Stimulated activated CD8-positive, alpha-beta memory T cell treated with anti-CD3 and anti-CD28 coated beads, Interleukin-7, amount 100 ng/mL, for 1 hour (primary cell): ENCODE measurements at places on chromosomes 1 and 21.

- DNase-seq = no peak
Measured at GRCh38 chr1:228368801-228369607, 37.6 kb downstream of the TRIM11 start.

DNA sequence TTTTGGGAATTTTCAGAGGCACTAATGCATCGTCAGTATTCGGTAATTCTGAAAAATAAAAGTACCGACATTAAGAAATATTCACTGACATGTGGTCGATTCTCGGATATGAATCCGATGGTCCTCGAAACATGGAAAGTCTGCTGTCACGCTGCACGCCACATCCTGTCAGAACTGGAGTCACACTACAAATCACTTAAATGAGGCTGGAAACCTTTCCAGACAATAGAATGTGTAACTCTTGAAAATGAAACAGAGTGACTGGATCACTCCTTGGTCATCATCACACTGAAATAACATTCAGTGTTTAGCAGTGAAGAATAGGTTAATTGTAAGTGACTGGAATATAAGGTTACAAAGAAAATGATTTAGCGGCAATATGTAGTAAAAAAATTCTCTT lies 620.1 kb upstream of the ADAMTS5 start:
- DNase-seq = no peak

GRCh38 chr1:66533804-66534740 lies at the start of gene SGIP1:
Gene SGIP1, plus strand, starts transcription at chr1:66534153. Its CDS starts 206 bp downstream, at chr1:66534359.
- no peak for DNase-seq

DNA sequence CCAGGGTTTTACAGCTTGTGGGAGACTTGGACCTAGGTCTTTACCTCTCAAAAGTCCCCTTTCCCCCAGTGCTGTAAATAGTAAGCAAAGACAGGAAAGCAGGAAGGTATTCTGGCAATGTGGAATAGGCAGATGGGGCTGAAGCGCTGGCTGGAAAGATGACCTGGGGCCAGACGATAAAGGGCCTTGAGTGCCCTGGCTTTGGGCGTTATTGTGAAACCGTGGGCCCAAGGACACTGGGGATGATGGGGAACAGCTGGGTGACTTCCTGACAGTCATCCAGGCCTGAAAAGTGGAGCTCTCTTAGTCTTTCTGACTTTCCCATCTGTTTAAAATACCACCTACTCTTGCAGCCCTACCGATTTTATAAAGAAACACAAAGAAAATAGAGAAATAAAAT lies 16.3 kb downstream of the URB2 start:
- DNase-seq = no peak

DNA sequence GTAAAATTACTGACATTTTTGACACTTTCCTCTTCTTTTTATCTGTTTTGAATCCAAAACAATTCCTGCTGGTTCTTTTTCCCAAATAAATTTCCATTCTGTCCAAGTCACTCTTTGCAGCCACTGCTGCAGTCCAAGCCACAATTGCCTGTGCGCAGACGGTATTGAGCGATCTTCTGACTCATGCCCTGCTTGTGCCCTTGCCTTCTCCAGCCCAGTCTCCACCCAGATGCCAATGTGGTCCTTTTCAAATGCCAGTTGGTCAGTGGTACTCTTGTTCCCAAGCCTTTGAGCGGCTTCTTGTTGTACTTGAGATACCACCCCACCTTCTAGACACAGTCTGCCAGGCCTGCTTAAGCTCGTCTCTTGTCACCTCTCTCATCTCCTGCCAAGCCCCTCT lies 78.9 kb downstream of the CAMTA1 start:
- no peak for DNase-seq

- DNase-seq = no peak
Measured at GRCh38 chr21:42654913-42655795, 1.7 kb downstream of the PDE9A start.

GRCh38 chr1:245475126-245475525 lies 320.3 kb downstream of the KIF26B start:
- DNase-seq = no peak

DNA sequence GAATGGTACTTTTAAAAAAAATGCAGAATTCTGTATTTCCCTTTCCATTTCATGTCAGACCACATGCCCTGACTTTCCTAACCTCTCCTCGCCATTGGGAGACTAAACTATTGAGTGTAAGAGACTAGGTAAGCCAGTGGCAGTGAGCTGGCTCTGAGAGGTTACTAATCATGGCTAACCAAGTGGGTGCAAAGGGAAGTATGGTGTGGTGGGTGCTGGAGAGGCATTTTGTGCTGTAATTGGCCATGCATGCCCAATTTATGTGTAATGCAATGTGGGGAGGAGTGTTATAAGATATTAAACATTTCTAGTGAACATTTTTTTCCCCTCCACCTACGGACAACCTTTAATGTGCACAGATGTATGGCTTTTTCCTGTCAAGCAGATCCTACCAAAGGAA lies 190.1 kb downstream of the LMO4 start:
- DNase-seq = no peak

- no peak for DNase-seq
Measured at GRCh38 chr1:89287181-89288050, 14.8 kb upstream of the GBP5 start.

DNA sequence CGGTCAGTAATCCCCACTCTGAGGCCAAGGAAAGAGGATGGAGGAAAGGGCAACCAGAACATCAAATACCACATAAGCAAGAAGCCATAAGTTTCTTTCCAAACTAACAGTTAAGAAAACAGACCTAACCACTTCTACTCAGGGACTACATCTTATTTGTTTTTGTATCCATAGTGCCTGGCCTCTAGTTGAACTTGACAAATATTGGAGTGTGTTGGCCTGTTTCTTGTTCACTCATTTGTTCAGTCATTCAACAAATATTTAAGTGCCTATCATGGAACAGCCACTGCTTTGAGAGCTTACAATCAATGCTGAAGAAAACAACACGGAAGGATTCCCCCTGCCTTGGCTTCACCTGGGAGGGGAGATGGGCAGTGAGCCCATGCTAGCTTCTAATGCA lies 69.7 kb downstream of the ST6GALNAC3 start:
- no peak for DNase-seq

DNA sequence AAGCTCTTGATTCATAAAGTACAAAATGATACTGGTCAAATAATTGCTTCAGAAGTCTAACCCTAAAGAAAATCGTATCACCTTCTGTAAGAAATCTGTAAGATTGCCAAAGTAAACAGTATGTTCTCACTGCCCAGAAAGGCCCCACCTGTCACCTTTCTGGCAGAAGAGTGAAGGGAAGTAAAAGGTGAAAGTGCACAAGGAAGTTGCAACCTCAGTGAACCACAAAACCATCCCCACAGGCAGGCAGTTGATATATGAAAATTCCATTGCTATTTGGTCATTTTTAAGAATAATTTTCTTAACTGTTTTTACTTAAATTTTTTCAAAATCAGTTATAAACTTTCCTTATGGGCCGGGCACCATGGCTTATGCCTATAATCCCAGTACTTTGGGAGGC lies 48.5 kb upstream of the FBXO28 start:
- DNase-seq = no peak

- DNase-seq = no peak
Measured at GRCh38 chr1:92791487-92792066, 6.7 kb upstream of the EVI5 start.

- DNase-seq = no peak
Measured at GRCh38 chr21:45335761-45336534, 48.3 kb upstream of the POFUT2 start.

DNA sequence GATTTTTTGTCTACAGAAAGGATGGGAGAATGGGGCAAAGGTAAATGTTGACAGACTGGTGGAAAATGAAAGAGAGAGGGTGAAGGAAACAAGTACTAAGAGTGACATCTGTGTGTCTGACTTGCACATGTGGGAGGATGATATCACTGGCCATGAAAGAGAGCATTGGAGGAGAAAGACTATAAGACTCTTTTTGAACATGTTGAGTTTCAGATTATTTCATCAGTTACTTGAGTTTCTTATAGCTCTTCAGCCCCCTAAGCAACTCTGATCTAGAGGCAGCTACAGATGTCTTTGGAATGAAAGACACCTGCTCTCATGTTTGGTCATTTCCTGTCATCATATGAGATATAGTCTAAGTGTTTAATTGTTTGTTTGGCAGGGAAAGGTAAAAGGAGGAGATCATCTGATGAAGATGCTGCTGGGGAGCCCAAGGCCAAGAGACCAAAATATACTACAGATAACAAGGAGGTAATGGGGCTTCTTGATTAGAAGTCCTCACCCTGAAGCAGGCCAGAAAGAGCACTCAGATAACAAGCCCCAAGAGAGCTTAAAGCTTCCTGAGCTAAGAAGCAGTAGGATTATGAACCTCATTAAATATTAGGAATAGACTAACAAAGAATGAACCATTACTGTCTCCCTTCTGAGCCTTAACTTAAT lies 4.5 kb downstream of the POLR3C start:
- no peak for DNase-seq

DNA sequence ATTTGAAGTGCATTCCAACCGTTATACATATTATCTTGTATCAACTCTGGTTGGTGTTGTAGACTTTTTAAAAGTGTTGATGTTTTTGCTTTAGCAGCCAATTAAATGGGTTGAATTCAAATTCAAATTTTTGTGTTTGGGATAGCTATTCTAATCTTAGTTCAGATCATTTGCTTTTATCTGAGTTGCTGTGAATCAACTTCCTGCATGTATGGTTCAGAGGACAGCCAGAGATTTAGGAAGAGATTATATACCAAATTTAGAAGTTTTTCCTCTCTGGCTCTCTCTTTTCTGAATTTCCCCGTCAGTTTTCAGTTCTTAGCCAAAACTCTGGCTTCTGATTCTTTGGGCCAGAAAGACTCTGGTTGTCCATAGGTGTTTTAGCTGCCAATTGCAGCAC lies 415.5 kb downstream of the NUF2 start:
- DNase-seq = no peak

DNA sequence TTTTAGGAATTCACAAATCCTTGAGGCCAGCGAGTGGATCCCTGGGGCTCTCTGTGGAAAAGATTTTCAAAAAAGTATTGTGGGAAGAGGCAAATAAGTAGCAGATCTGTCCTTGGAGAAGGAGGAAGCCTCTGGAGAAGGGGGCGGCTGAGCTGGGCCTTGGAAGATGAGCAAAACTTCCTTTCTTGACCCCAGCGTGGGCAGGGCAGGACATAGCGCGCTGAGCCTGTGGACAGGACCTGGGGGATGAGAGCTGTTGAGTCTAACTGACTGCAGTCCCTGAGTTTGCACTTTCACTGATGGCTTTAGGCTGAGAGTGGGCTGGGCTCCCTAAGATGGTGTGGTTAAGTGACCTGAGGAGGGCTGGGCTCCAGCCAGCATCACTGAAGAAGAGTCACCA lies 170.2 kb upstream of the GALNT2 start:
- DNase-seq = no peak

- no peak for DNase-seq
Measured at GRCh38 chr1:224786533-224787250, 142.8 kb upstream of the DNAH14 start.

- DNase-seq = no peak
Measured at GRCh38 chr1:177411381-177411780, 240.6 kb downstream of the BRINP2 start.

GRCh38 chr1:110634455-110635311 lies 28.5 kb upstream of the KCNA2 start:
- no peak for DNase-seq

DNA sequence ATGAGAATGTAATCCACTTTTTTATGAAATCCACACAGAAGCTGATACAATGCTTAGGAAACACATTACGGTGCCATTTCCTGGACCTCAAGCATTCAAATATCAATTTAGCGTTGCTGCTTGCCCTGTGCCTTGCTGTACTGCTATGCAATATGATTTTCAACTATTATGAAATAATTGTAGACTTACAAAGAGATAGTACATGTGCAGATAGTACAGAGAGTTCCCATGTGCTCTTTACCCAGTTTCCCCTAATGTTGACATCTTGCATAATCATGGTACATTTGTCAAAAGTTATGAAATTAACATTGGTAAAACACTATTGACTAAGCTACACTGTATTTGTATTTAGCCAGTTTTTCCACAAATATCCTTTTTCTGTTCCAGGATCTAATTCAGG lies 37.7 kb upstream of the PTBP2 start:
- DNase-seq = no peak

DNA sequence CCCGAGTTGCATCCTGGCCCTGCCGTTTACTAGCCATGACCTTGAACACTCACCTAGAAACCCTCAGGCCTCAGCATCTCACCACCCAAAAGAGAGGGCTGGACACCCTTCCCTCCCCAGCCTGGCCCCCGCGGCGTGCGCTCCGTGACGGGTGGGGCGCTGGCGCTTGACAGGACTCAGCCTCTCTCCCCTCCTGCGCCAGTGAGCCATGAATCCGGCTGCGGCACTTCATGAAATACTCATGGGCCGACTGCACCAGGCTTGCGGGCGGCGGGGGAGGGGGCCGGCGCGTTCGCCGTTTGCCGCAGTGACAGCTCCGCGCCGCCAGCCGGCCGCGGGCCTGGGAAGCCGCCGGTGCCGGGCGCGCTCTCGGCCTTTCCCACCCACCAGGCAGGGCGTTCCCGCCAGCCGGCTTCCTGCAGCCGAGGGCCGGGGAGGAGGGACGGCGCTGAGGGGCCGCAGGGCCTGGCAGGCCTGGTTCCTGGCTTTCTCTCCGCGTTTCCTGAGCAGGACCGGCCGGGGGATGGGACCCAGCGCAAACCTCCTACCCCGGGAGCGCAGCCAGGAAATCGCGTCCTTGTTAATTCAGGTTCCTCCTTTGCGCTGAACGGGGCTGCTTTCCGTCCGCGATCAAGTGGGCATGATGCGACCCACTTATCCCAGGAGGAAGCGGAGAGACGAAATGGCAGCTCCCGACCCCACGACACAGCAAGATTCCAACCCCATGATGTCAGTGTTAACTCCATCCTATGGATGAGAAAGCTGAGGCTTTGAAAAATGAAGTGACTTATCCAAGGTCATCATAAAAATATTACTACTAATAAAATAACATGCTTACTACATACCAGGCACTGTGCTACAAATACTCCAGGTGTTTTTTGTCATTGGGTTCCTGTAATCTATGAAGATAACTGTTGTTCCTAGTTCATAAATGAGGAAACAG lies 9.1 kb upstream of the LUZP1 start:
- no peak for DNase-seq

GRCh38 chr1:43904660-43905551 lies 28.7 kb upstream of the ARTN start:
- DNase-seq = no peak

DNA sequence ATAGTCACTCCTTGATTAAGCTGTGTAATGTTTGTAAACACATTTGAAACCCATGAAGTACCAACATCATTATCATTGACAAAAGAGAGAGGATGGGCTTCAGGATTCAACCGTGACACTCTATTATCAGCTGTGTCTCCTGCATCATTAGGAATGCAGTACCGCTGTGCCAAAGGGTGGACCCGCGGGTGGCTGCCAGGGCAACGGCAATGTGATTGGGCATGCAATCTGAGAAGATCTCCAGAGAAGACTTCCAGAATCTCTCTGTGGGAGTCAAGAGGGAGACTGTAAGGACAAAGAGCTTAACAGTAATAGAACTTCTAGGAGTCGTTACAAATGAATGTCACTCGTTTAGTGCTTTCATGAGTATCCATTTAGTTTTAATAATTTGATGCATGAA lies 97.9 kb downstream of the USH2A start:
- DNase-seq = no peak

- DNase-seq = no peak
Measured at GRCh38 chr21:37071561-37072273, 1.2 kb downstream of the PIGP start.

GRCh38 chr1:62882201-62883104 lies 98.5 kb downstream of the ATG4C start:
- DNase-seq = no peak

- DNase-seq = no peak
Measured at GRCh38 chr1:201573030-201573429, 34.1 kb downstream of the NAV1 start.

- no peak for DNase-seq
Measured at GRCh38 chr1:22139817-22140216, 3.1 kb downstream of the WNT4 start.

GRCh38 chr21:16427587-16428087 lies 697.9 kb downstream of the USP25 start:
- DNase-seq = no peak
